Pancreas (tissue), 10 donors: ENCODE measurements at places on chromosomes 13 and 19. TPM values are rescaled to one million over a fixed set of nuclear protein-coding genes. Genes with fewer than 3 reads are reported as not detected.
A peak's percentile ranks its signal among the peaks of the same experiment; 100 is the strongest.

The SLC1A6 gene
- total RNA-seq: not detected

The COX6B1 gene
- 164 TPM for total RNA-seq

The TMEM38A gene
- 1.3 TPM for total RNA-seq

The POSTN gene
- 0.46 TPM for total RNA-seq

DNA sequence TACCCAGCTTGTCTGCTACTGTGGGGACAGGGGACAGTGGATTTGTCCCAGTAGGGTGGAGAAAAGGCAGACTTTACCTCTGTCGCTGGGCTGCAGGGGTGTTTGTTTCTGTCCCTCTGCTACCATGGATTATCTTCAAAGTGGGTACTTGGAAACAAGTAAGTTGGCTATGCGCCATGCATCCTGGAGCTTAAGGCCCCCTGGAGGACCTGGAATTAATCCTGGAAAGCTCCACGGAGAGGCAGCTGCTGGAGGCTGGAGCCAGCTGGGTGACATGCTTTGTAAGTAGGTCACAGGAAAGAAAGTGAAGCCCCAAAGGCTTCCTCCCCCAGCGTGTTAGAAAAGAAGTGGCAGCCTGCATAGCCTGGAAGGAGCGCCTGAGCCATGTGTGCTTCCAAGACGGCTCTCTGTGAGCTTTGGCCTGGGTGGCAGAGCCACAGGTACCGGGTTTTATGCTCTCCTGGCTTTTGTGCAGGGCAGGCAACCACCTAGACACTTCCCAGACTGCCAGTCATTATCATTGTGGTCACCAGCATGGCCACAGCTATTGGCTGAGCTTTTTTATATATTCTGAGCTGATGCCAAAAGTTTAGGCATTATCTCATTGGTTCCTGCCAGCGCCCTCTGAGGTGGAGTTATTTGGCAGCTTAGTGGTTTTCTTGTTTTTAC, 9.5 kb downstream of the B3GLCT start:
- H3K4me1 ChIP-seq: no peaks in the 10 kb centered on the region
- H3K4me3 ChIP-seq: no peak overlapping the region
- DNase-seq: peak; percentile 20
- no peaks in the 10 kb centered on the region for H3K27me3 ChIP-seq
- H3K36me3 ChIP-seq: no peaks in the 10 kb centered on the region

DNA sequence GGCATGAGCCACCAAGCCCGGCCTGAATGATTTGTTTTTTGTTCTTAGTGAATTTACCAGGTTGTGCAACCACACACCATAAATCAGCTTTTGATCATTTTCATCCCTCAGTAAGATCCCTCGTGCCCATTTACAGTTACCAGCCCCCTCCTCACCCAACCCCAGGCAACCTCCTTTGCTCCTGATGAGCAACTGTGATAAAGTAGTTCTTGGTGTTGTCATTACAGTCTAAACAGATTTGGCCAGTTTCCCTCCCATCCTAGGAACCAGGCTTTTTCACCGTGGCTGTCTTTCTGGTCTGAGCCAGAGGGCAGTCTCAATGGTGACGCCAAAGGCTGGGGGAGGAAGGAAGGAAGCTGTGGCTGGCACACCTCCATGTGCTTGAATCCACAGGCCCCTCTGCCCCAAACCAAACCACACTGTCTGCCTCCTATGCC, 61.2 kb upstream of the WDFY2 start:
- H3K36me3 ChIP-seq: no peaks in the 10 kb centered on the region
- no peaks in the 10 kb centered on the region for H3K27me3 ChIP-seq
- peak; percentile 23 for DNase-seq
- no peak overlapping the region for H3K4me3 ChIP-seq
- H3K27ac ChIP-seq: no peak overlapping the region

DNA sequence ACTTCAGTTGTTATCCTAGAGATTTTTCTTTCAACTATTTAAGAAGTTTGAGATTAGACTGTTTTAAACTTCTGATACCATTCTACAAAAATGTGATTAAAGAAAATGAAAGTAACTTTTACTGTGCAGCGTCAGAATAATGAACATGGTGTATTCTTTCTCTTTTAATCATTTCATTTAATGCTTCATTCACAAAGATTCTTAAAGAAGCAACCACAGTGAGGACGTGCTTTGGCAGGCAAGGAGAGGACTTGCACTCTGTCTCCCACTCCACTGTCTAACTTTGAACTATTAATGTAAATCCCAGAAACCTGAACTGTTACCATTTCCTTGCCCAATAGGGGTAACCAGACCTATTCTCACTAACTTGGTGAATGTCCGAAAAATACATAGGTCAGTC, 137.0 kb downstream of the KCNRG start:
- no peak overlapping the region for H3K4me3 ChIP-seq
- no peaks in the 10 kb centered on the region for H3K4me1 ChIP-seq
- H3K27ac ChIP-seq: no peak overlapping the region
- no peak for DNase-seq
- H3K27me3 ChIP-seq: no peaks in the 10 kb centered on the region

- DNase-seq: no peak
- no peak overlapping the region for H3K4me3 ChIP-seq
- no peaks in the 10 kb centered on the region for H3K27me3 ChIP-seq
- no peak overlapping the region for H3K27ac ChIP-seq
- H3K36me3 ChIP-seq: no peaks in the 10 kb centered on the region
These were observed 45.6 kb upstream of the MRI1 start for GRCh38 chr19:13718733-13719132.

GRCh38 chr19:30968210-30968609, 381.0 kb downstream of the TSHZ3 start:
- no peak for DNase-seq
- H3K27ac ChIP-seq: no peak overlapping the region
- H3K4me1 ChIP-seq: no peaks in the 10 kb centered on the region
- H3K36me3 ChIP-seq: no peaks in the 10 kb centered on the region
- H3K4me3 ChIP-seq: no peak overlapping the region
- no peaks in the 10 kb centered on the region for H3K27me3 ChIP-seq
